ENCODE measurements at places on chromosomes 16 and 17.

GRCh38 chr17:78718575-78719208 is 63.4 kb downstream of the CYTH1 start:
- DNase-seq, result no peak

- DNase-seq, result no peak
Measured at GRCh38 chr16:71919035-71919434, 23.7 kb downstream of the IST1 start.

GRCh38 chr17:6480303-6480675 is 36.0 kb downstream of the PIMREG start:
- DNase-seq, result no peak

DNA sequence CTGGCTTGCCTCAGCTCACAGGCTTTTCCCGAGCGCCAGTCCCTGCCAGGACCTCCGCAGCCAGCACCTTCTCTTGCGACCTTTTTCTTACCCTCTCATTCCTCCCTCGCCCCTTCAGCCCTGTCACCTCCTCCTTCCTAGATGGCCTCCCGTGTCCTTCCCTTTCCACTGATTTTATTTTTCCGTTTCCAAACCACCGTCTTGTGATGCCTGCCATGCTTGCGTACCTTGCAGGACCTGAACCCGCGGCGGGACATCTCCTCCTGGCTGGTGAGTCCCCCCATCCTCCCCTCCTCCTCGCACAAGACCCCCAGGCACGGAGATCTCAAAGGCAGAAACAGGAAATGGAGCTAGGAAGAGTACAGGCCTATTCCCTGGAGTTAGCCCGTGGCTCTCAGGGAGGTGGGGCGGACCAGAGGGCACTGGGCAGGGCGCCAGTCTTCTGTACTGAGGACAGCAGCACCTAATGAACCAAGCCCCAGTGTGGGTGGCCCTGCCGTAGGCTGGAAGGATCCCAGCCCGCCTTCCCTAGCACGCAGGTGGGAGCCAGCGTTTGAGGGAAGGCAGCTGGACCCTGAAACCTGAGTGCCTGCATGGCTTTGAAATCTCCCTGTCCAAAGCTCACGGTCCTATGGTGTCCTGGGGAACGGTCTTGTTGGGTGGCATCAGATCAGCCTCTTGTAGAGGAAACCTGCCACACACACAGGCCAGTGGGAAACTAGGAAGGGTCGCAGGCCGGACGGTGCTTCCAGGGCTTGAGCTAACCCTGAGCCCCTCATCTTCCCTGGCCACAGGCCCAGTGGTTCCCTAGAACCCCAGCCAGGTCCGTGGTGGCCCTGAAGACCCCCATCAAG is 612 bp downstream of the CISD3 start:
- no peak for DNase-seq

GRCh38 chr16:31186930-31187807 is 7.2 kb downstream of the FUS start:
- no peak for DNase-seq

DNA sequence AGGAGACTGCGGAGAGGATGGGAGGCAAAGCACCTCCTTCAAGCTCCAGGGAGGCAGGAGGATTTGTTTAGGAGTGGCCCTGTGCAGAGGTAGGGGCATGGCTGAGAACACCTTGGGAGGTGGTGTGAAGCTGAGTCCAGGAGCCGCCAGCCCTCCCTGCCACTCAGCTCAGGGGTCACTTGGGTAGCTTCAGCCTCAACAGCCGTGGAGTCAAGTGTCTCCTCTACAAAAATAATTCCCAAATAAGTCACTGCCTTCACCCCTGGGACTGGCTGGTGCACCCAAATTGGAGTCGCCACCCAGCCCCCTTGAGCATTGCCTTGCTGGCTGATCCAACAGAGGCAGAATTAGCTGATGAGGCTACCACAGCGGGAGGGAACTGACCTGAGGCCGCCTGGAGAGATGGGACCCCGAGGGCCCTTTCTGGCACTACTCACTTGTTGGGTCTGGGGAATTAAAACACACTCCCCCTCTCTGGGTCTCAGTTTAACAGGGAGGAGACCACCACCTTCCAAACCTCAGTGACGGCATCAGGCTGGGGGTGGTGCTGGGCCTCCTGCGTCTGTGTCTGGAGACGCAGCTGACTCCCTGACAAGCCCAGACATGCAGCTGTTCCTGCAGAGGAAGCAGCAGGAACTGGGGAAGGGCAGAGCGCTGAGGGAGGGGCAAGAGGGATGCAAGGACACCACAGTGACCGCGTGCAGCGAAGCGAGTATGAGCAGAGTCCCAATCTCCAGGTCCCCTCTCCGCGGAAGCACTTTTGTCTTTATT is 87.9 kb upstream of the TOB1 start:
- no peak for DNase-seq

GRCh38 chr16:30521476-30521872 is 4.9 kb downstream of the ZNF768 start:
- no peak for DNase-seq

GRCh38 chr17:7347630-7348477 is 4.1 kb upstream of the KCTD11 start:
- DNase-seq, result no peak

- no peak for DNase-seq
Measured at GRCh38 chr16:69916462-69916861, 34.7 kb upstream of the CLEC18A start.

GRCh38 chr17:69884356-69884755 is 190.7 kb upstream of the KCNJ16 start:
- DNase-seq, result no peak

DNA sequence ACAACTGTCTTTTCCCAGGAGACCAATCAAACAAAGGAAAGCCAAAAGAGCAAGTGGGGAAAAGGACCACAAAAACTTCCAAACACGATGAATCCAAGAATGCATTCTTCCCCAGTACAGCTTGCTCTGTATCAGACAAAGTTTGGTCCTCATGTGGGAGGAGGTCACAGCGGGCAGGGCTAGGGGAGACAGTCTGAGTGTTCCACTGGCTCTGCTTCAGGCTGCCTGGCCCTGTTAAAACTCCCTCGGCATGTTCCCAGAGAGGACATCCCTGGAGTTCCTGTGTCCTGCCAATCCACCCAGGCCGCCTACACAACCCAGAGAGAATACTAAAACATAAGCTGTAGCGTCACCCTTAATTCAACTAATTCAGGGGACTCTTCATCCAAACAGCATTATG is 415.1 kb upstream of the DYNLRB2 start:
- no peak for DNase-seq

- DNase-seq, result no peak
Measured at GRCh38 chr16:59605706-59606105, 871.6 kb upstream of the GOT2 start.

DNA sequence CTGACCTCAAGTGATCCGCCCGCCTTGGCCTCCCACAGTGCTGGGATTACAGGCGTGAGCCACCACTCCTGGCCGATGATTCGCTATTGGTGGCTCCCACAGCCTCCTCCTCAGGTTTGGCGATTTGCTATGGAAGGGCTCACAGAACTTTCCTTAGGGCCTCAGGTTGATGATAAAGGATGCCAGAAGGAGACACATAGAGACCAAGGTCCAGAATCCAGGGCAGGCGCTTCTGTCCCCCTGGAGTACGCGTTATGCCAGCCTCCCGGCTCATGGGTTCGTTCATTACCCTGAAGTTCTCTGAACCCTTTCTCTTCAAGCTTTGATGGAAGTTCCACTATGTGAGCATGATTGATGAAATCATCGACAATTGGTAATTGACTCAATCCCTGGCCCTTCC is 19.9 kb downstream of the LGALS3BP start:
- no peak for DNase-seq

DNA sequence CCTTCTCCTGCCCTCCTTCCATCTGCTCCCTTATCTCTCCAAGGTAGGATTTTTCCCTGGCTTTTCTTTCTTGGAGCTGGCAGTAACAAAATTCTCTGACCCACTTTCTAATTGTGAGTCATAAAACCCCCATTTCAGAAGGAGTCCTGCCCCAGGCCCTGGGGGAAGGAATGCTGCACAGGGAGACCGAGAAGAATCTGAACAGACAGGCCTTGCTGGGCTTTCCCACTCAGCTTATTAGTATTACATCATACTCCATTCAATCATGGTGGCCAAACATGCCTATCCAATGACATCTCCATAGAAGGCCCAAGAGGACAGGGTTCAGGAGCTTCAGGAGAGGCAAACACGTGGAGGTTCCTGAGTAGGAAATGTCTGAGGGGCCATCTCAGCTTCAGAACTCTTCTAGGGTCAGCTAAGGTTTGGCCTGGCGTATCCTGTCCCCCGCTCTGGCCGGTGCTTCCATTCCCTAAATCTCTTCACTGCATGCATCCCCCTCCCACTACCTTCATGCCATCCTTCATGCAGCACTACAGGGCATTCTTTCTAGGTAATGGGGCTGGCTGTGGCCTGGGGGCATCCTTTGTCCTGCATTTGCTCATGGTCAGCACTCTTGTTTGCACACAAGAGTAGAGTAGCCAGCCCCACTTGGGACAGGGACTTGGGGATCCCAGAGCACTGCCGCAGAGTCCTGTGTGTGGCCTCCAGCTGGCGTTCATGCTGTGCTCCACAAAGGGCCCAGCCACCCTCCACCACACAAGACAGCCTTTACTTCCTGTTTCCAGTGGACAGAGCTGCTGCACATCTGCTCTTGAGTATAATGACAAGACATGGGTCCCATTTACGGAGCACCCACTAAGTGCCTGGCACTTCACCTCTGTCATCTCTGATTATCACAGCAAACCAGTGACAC is 8.2 kb downstream of the SLC6A2 start:
- DNase-seq, result no peak

DNA sequence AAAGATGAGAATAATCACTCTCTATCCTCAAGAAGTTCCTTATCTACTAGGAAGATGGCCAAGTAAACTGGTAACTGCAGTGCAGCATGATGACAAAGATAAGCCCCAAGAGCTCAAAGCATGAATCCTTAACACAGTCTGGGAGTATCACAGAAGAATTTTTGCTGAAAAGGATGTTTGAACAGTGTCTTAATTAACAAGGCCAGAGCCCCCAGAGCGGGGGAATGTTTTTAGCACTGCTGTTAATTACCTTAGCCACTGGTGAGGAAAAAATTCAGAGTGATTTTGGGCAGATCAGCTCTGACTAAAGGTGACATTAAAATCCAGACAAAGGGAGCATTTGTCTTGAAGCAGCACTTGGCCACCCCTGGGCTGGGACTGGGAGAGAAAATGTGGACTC is 30.1 kb downstream of the ADAMTS18 start:
- DNase-seq, result no peak

- DNase-seq, result no peak
Measured at GRCh38 chr17:3935140-3935542, 18.9 kb upstream of the P2RX1 start.

GRCh38 chr17:27244491-27245223 is 49.3 kb upstream of the WSB1 start:
- DNase-seq, result no peak

- no peak for DNase-seq
Measured at GRCh38 chr17:31515267-31515666, 123.8 kb downstream of the RAB11FIP4 start.

GRCh38 chr17:65531256-65532100 is 30.0 kb downstream of the AXIN2 start:
- DNase-seq, result peak; percentile 82

DNA sequence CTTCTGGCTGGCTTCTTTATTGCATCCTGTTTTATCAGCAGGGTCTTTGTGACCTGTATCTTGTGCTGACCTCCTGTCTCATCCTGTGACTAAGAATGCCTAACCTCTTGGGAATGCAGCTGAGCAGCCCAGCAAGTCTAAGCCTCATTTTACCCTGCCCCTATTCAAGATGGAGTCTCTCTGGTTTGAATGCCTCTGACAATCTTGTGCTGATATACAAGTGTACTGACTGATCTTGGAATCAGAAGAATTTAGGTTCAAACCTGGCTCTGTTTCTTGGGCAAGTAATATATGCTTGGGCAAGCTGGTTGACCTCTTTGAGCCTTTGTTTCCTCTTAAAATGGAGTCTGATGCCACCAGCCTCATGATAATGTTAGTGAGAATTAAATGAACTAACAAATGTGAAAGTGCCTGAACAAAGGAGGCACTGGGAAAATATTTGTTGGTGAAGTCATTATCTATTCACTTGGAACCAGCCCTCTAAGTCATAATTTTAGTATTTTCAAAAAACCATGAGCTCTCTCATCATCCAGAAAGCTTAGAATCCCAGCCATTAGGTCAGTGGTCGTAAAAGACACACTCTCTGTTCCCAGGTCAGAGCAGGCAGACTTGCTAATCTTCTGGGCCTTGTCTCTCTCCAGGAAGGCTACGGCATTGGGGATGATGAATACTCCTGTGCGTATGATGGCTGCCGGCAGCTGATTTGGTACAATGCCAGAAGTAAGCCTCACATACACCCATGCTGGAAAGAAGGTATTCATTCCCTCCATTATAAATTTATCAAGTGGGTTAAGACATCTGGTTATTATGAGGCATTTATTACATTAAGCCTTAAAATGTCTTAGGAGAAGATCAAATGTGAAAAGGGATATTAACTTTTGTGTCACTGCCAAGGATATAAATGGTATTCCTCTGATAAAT is 18.1 kb upstream of the ARL2BP start:
- DNase-seq, result no peak

DNA sequence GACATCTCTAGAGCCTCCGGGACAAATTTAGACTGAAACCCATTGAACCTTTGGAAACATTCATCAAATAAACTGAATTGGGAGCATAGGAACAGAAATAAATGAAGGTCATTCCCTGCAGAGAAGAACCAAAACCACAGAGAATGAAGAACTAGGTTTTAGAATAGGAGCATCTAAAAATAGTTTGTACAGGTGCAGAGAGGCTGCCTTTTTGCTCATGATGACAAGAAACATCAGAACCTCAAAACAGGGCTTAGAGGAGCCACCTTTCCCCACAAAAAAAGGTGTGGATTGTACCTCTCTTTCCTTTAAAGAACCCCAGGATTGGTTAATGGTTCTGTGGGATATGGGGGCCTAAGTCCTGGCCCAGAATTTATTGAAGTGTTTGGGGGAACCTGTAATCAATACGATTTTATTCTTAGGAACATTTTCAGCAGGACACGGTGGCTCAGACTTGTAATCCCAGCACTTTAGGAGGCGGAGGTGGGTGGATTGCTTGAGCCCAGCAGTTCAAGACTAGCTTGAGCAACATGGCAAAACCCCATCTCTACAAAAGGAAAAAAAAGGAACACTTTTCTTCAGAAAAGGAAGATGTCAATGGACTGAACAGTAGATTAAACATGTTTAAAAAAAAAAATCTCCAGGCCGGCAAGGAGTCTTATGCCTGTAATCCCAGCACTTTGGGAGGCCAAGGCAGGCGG is 37.7 kb upstream of the SLC47A1 start:
- no peak for DNase-seq

DNA sequence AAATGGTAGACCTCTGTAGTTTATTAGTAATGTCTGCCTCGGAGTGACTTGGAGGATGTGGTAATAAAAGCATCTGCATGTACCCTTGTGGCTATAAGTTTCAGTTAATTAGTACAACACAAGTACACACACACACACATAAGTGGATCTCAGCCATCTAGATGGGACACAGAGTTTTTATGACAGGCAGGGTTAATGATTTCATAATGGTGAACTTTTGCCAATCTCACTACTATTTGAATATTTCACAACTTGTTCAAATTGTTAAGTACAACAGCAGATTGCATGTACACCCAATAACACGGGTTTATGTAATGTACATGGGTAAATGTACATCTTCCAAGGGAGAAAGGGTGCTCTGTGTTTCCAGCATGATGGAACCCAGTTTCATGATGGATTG is 511.3 kb upstream of the HSBP1 start:
- DNase-seq, result no peak

- no peak for DNase-seq
Measured at GRCh38 chr16:87484487-87485331, 8.1 kb downstream of the ZCCHC14 start.
